ENCODE measurements at places on chromosomes 12 and 14.
A peak's percentile ranks its signal among the peaks of the same experiment; 100 is the strongest.

- DNase-seq, result no peak
Observed at GRCh38 chr12:92419201-92419600, 273.6 kb upstream of the BTG1 start.

DNA sequence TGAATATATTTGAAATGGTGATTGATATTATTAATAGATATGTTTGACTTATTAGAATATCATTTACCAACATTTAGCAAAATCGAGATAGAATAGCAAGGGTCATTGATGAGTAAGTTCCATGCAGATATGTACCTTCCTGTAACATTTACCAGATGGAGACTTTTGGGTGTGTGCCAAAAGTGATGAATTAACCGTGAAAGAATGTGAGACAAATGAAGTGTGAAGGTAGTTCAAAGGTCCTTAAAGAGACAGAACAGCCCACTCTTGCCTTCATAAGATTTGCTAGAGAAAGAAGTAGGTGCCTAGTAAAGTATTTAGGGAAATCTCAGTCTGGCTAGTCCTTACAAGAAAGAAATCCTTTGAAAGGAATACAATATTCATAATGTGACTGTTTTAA, 45.5 kb downstream of the FGD4 start:
- peak; percentile 86 for DNase-seq

DNA sequence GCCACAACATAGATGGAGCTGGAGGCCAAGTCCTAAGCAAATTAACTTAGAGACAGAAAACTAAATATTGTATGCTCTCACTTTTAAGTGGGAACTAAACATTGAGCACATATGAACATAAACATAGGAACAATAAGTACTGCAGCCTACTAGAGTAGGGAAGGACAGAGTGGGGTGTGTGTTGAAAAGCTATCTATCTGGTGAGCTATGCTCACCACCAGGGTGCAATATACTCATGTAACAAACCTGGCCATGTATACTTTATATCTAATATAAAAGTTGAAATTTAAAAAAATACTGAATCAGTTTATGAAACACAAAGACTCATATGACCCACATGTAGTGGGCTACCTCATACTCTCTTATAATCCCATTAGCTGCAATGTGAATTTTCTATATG, 1305.0 kb downstream of the LRFN5 start:
- DNase-seq, result peak; percentile 31

DNA sequence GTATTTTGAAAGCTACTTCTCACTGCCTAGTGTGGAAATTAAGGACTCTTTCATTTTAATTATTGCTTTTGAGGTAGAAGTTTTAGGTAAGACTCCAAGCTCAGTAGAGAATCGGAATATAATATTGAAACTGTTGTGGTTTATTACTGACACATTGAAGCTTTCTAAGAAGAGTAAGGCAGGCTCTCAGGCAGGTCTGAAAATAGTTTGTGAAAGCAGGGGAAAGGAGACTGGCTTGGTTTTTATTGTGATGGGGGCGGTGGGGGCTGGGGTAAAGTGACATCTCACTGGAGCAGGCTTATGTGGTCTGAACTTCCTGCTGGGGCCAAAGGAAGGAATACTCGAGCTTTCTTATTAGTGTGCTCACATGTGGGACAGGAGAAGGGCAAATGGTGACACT, 79.5 kb downstream of the OTOGL start:
- DNase-seq, result no peak

DNA sequence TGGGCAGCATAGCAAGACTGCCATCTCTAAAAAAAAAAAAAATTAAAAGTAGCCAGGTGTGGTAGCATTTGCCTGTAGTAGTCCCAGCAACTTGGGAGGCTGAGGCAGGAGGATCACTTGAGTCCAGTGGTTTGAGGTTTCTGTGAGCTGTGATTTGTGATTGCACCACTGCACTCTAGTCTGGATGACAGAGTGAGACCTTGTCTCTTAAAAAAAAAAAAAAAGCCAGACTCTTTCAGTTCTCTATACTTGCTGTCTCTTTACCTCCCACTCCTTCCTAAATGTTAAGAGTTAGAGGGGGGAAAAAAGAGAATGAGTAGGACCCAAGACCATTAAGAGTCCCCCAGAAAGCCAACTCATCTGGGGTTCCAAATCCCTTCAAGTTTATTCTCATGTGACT, 17.8 kb downstream of the EIF2S1 start:
- DNase-seq, result no peak

- DNase-seq, result peak; percentile 90
Observed at GRCh38 chr12:57844709-57845477, 1.6 kb downstream of the CTDSP2 start.

DNA sequence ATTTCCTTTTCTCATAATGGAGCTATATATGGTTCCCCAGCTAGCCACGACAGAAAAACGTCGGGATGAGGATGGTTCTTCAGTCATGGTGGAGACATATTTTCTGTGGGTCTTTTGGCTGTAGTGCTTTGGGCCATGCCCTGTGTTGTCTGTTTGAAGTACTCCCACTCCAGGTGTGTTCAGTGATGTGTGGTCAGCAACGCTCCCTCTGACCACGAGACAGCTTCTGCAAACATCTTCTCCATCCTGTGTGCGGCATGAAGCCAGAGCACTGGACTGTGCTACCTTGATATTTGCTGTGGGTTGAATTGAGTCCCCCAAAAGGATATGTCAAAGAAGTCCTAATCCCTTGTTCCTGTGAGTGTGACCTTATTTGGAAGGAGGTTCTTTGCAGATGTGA, 931.2 kb downstream of the NRXN3 start:
- DNase-seq, result no peak

GRCh38 chr14:74257941-74258763, 18.9 kb downstream of the VSX2 start:
- DNase-seq, result no peak

DNA sequence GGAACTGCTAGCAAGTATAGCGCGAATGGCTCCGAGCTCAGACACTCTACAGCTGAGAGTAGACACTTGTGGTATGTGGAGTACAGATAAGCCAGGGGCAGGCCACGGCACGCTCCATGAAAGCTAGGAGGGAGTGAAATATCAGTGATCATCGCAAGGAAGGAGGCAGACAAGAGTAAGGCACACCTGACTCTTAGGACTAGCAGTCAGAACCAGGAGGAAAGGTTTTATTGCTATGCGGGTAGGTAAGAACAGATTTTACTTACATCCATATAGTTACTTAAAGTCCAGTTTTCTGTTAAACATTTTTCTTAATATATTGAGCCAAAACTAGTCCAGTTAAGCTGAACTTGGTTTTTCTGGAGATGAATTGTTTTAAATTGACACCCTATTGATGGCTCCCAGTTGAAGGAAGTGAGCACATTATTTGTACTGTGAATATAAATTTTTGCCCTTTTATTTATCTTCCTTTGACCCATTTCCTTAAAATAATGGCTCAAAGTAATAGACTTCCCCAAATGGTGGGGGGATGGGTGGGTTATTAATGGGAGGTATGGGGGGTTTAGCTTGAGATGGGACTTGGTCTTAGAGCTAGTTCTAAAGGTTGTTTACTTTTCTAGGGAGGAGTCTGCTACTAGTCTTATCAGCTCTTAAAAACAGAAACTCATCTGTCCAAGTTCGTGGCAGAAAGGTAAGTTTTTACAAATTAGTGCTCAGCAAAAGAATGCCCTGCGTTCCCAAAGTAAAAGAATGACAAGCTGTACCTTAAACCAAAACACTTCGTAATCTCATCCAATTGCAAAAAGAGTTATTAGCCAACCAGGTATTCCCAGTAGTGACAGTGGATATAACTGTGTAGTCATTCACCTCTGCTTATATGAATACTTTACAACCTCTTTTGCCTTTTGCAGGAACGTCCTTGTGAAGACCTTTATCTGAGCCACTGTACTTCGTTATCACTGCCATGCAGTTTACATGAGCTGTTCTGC, 5.8 kb downstream of the HNRNPA1 start:
- no peak for DNase-seq

DNA sequence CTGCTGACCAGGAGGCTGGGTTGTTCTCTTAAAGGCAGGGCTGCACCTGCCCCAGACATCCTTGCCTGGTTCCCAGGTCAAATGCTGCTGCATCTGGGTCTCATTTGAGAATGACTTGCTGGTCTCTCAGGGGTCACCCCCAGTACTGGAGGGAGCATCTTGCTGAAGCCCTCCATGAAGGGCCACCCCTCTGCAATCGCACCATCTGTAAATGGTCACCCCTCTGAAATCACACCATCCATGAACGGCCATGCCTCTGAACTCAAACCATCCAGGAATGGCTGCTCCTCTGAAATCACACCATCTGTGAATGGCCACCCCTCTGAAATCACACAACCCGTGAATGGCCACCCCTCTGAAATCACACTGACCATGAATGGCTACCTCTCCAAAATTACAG, 7.3 kb upstream of the SERPINA6 start:
- no peak for DNase-seq

Data from fibroblast of pulmonary artery (primary cell).